ENCODE measurements at places on chromosomes 5 and 9.

DNA sequence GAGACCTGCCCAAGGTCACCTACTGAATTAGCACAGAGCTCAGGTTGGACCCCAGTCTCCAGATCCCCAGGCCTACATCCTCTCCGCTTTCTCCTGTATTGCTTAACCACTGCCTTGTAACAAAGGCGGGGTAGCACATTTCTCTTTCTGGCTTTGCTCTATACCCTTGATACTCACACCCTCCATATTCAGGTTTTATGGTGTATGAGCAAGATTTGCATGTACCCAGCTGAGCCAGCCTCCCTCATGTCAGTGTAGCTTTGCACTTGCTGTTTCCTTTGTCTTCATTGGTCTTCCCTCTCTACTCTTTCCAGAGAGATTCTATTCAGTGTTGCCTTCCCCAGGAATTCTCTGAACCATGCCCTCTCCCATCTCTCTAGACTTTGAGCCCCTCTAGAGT lies 19.6 kb upstream of the ZCCHC7 start:
- DNase-seq: no peak

- no peak for DNase-seq
Observed at GRCh38 chr5:159452480-159453167, 122.3 kb upstream of the IL12B start.

- no peak for DNase-seq
Observed at GRCh38 chr5:119212676-119213075, 141.8 kb downstream of the DMXL1 start.

DNA sequence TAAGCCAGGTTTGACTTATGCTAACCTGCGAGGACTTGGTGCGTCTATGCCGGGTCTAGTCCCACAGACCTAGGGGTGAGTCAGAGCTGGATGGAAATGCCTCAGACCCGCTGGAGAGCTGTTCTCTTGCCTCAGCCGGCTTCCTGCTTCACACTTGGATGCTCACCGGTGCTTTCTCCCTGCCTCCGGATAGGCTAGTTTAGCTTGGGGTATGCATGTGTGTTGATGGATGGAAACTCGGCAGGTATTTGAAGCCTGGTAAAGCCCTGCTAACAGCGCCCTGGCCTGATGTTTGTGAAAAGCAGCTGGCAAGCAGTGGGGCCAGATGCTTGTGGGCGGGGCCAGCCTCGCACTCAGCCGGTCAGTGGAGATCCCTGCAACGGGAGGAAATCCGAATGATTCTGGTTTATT lies 29.3 kb downstream of the PRRC2B start:
- no peak for DNase-seq

DNA sequence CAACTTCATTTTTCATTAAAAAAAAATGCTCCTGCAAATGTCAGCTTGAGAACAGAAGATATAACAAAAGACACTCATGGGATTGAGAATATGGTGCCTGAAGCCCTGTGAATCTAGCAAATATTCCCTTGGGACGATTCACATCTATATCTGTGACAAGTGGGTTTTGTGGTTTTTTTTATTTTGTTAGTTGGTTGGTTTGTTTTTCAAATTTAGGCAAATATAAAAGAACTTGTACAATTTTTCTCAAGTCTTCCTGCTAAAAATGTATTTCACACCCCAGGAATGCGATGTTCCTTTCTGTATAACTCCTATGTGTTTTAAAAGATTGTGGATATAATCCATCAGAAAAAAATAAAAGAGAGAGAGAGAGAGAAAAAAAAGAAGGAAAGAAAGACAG lies 1061.8 kb upstream of the ARRDC3 start:
- no peak for DNase-seq

GRCh38 chr5:1325870-1326531 lies 18.9 kb downstream of the CLPTM1L start:
- no peak for DNase-seq

DNA sequence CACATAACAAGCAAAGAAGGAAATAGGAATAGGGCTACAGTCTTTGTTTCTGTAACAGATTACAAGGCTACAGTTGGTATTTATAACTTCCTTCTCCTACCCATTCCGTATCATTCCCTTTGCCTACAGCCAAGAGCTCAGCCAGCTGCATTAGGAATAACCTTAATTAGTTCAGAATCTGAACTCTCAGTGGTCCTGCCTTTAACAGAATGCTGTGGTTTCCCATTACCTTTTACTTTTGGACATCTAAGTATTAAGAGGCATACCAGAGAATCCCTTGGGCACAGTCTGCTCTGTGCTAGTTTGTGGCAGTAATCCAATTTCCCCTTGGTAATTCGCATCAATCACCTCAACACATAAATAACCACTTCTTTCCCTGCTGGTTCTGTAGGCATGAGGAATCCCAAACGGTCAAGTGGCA lies 44.2 kb downstream of the PKD2L2 start:
- no peak for DNase-seq

DNA sequence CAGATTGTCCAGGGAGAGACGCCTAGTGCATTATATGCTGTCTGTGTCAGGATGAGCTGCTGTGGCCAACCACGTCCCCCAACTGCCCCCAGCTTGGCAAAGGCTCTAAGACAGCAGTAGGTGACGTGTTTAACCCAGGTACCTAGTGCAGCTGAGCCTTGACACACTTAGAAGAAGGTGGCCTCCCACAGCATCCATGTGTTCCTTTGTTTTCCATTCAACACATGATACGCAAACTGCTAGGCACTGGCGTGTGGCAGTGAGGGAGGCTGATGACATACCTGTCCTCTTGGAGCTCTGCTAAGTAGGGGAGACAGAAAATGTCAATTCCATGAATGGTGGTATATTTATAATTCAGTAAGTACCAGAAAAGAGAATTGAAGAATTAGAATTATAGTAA lies 291.7 kb downstream of the NR3C1 start:
- no peak for DNase-seq

DNA sequence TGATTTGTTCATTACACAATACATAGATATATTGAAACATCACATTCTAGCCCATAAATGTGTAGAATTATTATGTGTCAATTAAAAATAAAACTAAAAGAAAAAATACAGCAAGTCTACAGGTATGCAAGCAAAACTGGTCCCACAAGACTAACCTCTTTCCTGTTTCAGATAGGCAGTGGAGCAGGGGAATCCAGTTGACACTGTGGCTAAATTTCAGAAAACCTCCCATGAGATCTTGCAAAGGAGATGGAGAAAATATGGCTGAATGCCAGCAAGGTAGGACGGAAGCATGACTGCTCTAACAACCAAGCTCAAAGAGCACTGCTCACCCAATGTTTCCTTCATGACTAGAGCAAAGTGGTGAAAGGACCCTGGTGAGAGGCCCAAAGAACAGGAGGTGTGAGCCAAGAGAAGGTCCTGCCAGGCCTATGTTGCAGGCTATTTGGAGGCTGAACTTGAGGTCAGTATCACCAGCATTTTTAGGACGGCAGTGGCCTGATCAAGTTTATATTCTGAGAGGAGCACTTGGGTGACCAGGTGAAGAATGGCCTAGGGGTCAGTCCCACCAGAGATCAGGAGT lies 1.1 kb upstream of the SH3TC2 start:
- DNase-seq: no peak

DNA sequence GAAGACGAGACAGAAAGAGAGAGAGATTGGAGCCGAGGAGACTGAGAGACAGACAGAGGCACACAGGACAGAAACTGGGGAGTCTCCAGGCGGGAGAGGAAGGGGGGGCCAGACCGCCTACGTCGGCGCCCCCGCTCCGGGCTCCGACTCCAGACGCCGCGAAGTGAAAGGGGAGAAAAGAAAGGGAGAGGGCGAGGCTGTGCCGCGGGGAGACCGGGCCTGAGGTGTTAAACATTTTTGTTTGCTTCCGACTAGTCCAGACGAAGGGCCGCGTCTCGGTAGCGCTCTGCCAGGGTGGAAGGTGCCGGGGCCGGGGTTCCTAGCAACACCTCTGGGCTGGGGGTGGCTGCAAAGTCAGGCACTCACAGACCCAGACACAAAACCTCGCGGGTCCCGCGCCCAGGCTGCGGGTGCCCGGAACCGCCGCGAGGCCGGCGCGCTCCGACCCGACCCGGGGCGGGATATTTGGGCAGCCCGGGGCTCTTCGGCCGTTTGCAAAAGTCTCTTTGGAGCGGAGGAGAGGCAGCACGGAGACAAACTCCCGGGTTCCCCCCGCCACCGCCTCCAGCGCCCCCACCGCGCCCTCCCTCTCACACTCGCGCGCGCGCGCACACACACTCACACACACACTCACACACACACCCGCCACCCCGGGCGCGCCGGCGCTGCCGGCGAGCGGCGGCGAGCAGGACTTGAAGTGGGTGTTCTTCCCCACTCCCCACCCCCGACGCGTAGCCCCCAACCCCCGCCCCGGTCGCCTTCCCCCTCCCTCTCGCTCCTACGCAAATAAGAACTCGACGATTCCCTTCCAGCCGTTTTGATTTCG lies 626 bp upstream of the FST start:
- DNase-seq: no peak

GRCh38 chr5:125655156-125655555 lies 768.1 kb upstream of the GRAMD2B start:
- DNase-seq: no peak

DNA sequence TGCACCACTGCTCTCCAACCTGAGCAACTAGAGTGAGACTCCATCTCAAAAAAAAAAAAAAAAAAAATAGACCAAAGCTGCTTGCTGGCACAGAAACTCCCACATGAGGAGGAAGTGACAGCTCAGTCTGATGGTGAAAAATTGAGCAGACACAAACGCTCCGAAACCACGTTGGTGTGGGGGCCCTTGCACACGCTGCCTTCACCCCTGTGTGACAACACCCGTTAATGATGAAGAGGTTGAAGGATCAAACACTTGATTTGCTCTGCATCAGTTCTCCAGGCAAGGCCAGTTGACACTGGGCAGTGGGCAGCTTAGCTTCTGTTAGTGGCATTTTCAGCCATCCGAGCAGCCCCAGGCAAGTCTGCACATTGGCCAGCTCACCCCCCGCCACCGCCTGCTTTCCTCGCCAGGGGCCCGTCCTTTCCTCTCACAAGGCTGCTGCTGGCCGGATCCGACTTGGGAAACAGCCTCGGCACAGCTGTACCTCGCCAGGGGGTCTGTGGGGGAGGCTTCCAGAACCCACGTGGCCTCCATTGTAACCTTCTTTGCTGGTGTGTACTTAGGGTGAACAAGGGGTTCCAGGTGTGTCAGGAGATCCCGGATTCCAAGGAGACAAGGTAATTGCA lies 79.8 kb downstream of the COL27A1 start:
- no peak for DNase-seq

DNA sequence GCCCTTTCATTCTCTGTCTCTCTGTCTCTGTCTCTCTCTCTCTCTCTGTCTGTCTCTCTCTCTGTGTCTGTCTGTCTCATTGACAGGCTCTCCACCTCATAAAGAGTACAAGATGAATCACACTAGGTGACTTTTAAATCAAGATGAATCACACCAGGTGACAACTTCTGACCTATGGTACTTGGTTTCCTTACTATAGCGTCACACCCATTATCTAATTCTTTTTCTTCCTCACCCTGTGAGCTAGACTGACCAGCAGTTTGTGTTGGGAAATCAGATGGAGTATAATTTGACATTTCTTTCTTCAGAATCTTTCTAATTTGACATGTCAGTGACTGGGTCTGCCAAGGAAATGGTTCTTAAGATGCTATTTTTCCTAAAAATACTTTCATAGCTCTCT lies 232.9 kb downstream of the ARRDC3 start:
- DNase-seq: no peak

DNA sequence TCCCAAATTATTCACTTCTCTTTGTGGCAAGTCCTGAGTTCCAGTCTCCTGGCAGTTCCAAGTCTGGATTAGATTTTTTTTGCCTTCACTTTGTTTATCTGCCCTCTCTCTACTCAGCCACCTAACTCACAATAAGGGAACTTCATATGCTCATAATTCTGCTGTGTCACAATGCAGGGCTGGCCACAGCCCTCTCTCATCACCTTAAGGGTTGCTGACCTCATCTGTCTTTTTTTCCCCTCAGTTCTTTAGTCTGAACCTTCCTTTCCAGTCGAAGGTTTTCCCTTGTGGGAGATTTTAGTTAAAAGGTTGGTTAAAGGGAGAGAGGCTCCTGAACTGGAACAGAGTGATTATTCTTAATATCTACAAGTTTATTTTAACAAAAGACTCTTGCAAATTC lies 4.1 kb downstream of the BAG1 start:
- DNase-seq: no peak

DNA sequence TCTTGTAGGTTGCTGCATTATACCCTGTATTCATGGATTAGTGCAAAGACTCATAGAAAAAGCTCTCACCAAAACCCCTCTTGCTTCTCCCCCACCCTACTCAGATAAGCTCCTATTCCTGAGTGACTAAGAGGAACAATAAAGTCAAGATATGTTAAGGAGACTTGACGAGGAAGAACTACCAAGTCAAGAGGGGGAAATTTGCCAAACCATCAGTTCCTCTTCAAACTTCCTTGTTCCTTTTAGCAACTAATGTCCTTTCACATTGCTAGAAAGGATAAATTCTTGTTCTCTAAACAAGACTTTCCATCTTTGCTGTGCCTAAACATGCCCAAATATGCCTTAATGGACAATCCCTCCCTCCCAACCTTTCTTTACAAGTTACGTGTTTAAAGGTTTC lies 27.0 kb downstream of the CNOT8 start:
- no peak for DNase-seq

DNA sequence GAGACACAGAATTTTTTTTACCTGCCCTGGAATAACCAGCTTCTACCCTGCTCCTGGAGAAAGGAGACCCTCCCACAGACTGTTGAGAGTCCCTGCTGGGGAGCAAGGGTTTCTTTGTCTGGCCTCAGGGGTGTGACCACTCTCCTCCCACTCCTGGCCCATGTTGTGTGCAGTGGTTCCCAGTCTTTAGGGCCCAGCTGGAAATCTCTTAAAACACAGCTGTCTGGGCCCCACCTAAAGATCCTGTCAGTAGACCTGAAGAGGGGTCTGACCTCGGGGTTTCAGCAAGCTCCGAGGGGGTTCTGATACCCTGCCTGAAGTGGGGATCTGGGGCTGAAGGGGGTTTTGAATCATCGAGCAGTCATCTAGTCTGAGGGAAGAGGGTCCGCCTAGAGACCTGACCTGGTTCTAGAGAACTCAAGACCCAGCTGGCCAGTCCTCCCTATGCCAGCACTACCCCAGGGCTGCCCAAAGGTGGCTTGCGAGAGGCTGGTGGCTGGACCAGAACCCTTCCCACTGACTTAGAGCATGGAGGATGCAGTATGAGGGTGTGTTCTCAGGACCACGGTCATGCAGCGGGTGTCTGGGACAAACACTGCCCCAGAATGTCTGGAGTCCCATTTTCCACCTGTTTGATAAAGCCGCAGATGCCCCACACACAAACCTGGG lies 8.1 kb upstream of the UNC5A start:
- DNase-seq: no peak

GRCh38 chr5:38921174-38921573 lies 75.4 kb downstream of the OSMR start:
- no peak for DNase-seq

- no peak for DNase-seq
Observed at GRCh38 chr5:56671571-56671970, 143.8 kb upstream of the MAP3K1 start.

- no peak for DNase-seq
Observed at GRCh38 chr5:17665836-17666235, 31.6 kb downstream of the TAF11L14 start.

All from cortex of kidney (tissue), 1 donor.